Right hindlimb (tissue), 1 donor: ENCODE measurements at places on chromosomes 12 and 14.

DNA sequence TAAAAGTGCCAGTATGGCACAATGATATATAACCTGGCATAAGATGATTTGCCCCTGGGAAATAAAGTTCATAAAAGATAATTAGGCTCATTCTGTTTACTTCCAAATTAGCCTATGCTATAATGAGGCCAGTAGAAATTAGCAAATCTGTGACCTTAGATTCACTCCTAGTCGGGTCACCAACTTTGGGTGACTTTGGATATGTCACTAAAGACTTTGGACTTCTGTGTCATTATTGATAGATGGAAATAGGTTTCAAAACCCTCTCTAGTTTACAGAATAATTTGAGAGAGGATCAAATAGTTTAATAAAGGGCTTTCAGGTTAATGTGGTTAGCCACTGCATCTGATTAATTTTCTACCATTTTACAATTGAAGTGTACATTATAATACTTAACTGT, 1869.3 kb upstream of the FLRT2 start:
- DNase-seq, result no peak

DNA sequence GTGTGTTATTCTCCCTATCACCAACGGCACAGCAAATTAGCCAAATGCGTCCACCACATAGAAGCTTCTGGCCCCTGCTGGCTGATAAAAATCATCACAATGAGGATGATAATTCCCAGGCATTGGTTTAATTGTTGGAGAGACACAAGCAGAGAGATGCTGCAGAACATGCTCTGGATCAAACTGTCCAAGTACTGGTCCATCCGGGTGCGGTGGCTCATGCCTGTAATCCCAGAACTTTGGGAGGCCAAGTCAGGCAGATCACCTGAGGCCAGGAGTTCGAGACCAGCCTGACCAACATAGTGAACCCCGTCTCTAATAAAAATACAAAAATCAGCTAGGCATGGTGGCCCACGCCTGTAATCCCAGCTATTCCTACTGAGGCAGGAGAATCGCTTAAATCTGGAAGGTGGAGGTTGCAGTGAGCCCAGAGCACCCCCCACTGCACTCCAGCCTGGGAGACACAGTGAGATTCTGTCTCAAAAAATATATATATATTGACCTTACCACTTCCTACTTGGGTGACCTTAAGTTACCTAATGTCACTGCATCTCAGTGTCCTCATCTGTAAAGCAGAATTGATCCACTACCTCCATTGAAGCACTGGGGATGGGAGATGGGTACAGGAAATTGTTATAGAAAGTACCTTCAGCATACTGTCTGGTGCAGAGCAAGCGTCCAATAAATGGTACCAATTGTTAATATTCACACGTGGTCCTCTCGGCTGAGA, 83.7 kb upstream of the EGLN3 start:
- no peak for DNase-seq

GRCh38 chr12:105967038-105967776, 171.5 kb downstream of the NUAK1 start:
- no peak for DNase-seq

DNA sequence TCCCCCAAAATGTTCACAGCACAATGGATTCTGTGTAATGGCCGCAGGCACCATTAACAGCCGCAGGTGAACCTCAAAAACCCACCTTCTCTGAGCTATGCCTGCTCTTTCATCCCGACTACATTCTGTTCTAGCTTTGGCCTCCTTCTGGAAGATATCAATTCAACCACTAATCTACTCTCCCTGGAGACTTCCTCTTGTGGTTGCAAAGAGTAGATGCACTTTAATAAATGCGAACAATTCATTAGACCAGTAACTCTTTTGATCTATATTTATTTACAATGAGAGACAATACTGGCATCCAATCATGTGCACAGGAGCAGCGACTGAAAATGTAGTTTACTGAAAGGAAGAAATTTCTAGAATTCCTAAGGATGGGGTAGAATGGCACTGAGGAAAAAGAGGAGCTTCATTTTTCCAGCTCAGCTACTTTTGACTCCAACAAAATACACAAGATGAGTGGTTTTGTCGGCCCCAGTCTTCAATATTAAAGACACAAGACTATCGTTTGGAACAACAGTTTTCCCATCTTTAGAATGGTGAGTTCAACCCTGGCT, 5.3 kb downstream of the GRIN2B start:
- DNase-seq, result no peak

- DNase-seq, result no peak
Observed at GRCh38 chr14:84688297-84689025, 841.5 kb upstream of the FLRT2 start.

- DNase-seq, result no peak
Observed at GRCh38 chr12:119312904-119313303, 21.6 kb upstream of the CCDC60 start.

DNA sequence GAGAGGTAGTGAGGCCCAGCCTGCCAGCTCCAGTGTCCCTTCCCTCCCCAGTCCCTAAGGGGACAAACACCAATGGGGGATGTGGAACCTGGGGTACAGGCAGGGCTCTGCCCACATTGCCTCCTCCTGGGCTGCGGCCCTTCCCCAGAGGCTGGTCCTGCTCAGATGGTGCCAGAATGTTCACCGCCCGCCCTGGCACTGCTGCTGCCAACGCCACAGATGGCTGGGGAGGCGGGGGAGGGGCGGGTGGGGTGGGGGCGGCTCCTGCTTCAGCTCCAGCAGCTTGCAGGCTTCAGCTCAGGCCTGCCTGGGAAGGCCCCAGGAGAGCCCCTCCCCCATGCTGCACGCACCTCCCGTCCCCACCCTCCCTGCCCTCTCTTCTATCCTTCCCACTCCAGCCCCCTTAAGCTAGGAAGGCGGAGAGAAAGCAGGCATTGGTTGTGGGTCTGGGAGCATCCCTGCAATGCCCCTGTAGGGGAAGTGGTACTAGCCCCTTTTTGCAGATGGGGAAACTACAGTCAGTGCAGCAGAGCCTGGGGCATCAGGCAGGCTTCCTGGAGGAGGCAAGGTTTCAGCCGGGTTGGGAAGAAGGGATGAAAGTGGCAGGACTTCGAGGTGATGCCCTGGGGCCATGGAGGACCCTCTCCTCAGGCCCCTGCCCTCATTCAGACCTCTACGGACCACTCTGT, 2.0 kb upstream of the BEGAIN start:
- peak; percentile 48 for DNase-seq

GRCh38 chr12:118982302-118982701, 961 bp downstream of the SRRM4 start:
- no peak for DNase-seq

GRCh38 chr14:84671776-84672175, 858.2 kb upstream of the FLRT2 start:
- no peak for DNase-seq
